Esophagus squamous epithelium (tissue), 5 donors: ENCODE measurements at places on chromosomes 2 and 18.

DNA sequence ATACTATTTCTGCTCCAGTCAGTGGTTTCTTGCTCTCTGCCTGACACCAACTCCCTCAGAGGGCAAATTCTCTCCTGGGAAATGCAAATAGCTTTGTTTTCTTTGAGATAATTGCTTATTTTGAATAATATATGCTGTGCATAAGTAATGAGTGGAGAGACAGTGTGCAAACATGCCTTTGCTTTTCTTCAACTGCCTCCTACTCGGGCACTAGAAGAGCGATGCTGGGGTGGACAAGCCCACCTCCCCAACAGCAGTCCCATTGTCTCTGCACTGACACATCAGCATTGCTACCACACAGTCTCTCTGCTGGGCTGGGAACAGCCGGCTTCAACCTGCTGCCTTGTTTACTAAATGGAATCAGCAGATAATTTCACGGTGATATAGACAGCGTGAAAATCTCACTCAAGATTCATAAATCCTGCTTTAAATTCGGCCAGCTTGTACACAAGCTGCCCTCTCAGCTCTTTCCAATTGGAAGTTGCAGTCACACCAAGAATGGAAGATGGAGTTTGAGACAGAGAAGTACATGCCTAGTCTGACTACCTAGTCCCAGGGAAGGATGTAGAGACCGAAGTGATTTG, 694.5 kb downstream of the TDRD15 start:
- no peak for DNase-seq

DNA sequence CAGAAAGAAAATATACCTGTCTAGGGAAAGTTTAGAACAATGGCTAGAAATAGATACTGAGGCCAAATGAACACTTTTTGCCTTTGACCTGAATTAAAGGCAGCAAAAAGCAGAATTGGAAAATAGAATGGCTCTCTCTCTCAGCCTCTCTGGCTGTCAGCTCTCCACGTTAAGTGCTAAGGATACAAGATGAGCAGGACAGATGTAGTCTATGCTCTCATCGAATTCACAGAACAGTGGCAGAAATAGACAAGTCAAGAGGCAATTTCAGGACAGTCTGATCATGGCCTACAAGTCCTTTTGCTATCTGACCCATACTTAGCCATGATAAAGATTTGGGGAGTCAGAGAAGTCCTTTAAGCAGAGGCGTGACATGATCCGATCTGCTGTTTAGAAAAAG, 120.2 kb upstream of the CREB1 start:
- no peak for DNase-seq

- DNase-seq = no peak
Observed at GRCh38 chr2:119741868-119742267, 17.9 kb upstream of the PTPN4 start.

DNA sequence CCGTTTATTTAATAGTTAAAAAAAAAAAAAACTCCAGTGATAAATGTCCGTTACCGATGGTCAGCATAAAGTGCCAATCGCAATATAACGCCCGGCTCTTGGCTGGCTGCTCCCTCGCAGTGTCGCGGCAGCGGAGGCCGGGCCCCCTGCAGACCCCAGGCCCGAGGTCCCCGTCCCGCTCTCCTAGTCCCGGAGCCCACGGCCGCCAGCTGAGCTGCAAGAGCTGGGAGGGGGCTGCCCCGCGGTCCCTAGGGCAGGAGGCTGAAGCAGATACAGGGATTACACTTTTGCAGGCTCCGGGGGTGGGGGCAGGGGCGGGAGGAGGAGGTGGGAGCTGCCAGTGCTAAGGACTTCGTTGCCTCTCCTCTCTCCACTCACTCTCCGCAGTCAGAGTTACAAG, 6.9 kb downstream of the OSR1 start:
- DNase-seq = no peak

DNA sequence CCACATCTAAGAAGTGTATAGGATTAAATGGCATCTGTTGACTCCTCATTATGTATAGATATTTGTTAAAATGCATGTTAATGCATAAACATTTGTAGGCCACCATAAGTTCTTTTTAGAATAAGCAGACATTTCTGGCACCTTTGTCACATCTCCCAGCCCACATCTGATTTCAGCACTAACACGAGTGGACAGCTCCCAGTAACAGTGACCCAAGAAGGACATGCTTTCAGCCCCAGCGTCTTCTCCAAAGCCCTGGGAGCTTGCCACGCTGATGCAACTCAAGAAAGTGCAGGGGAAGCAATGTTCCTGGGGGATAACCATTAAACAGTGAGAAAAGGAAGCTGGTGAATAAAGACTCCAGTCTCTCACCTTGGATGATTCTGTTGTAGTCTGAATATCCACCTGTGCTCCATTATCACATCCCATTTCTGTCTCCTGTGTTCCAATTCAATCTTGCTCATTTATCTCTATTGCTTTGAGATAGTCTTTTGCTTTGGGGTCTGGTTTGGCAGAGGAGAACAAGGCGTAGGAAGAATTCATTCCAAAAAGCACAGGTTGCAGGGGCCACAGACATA, 182.6 kb upstream of the THSD7B start:
- no peak for DNase-seq

- DNase-seq = no peak
Observed at GRCh38 chr2:51013079-51013932, 18.6 kb downstream of the NRXN1 start.

- DNase-seq = no peak
Observed at GRCh38 chr2:60172801-60173200, 380.7 kb downstream of the BCL11A start.

- no peak for DNase-seq
Observed at GRCh38 chr18:70368903-70369302, 80.1 kb downstream of the SOCS6 start.

DNA sequence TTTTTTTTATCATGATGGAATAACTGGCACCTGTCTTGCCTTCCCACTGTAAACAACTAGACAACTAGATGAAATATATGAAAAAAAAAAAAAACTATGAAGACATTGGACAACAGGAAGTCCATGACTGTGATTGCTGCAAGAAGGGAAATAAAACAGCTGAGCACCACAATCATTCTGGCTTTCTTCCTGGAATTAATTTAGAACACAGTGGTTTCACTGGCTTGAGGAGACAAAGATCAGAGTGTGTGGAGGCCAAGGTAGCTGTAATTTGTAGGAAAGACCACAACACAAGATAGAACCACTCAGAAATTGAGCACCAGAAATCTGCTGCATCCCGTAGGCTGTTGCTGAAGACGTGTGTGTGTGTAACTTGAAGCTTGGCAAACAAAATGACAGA, 121.1 kb upstream of the PID1 start:
- DNase-seq = no peak

DNA sequence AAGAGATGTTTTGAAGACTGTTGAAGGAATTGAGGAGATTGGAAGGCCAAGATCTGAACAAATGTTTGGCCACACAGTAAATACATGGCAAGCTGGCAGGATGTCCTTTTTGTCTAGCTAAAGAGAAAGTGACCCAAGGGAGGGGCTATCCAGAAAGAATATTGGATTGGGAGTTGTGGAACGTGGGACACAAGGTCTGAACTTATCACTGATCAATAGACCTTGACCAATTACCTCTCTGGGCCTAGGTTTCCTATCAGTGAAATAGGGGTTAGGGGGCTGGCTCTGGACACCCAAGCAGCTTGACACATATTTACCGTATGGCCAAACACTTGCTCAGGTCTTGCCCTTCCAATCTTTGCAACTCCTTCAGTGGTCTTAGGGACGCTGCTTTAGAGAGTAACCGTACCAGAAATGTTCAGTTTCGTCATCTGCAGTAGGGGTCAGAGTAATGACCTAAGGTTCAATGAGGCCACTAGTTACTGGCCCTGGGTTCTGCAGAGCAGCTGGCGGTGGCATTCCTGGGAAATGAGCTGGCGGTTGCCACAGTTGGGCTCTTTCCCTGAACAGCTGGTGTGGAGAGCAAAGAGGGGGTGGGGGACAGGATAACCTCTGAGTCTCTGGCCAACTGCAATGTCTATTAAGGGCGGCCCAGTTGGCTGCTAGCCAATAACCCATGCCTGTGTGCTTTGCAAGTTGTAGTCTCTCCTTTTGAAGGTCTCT, 70.1 kb upstream of the STPG4 start:
- DNase-seq = no peak

- DNase-seq = no peak
Observed at GRCh38 chr18:49560277-49560623, 1.6 kb upstream of the LIPG start.

DNA sequence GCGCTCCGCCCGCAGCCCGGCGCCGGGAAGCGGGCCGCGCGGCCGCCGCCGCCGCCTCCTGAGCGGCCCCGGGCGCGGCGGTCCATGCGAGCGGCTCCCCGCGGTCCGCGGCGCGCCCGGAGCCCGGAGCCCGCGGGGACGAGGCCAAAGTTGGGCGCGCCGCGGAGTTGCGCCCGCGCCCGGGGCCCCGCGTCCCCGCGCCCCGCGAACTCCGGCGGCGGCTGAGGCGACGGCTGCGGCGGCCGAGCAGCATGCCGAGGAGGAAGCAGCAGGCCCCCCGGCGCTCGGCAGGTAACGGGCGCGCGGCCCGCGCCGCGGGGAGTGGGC, 992 bp downstream of the TSHZ1 start:
- DNase-seq = no peak

DNA sequence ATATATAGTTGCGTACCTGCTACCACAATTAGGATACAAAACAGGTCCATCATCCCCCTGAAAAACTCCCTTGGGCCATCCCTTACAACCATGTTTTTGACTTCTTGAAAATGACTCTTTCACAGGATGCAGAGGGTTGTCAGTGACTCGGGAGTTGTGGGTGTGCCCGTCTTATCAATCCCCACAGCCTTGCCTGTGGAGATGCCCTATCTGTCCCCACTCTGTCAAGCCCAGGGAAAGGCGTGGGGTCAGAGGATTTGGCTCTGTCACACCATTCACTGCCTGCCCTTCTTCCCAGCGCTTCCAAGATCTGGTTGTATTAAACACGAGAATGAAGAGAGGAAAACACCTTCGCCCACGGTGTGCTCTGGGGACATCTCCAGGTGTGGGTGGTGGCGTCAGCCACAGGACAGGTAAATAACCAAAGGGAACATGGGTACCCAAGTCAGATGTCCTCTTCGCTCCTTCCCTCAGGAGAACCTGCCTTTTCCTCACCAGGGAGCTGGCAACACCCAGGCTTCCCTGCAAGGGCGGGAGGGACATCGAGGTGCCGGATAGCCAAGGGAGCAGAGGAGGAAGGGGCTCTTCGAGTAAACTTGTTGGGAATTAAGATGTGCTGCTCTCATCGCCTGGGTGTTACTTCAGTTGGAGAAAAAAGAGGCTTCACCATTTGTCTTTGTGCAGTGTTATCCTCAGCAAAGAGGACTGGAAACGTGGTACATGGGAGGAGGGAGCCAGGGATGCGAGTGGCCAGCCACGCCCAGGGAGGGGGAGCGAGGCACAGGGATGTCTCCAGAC, 100.3 kb downstream of the B3GNT2 start:
- DNase-seq = no peak

GRCh38 chr2:237156031-237156856, 70.6 kb downstream of the COPS8 start:
- no peak for DNase-seq

DNA sequence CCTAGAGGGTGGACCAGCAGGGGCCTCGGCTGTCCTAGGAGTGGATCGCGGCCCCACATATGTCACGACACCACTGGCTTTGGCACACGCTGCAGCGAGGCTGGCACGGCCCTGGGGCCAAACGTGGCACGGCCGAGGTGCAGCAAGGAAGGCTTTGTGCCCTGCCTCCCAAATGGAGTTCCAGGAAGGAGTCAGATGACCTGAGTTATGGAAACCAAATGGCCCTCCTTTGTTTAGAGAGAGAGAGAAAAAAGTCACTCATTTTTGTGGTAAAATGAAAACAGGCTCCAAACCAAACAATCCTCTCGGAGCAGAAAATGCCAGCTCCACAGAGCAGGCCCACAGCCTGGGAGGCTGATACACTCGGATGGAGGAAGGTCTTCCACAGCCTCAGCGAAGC, 105.6 kb downstream of the ANTXR1 start:
- no peak for DNase-seq

DNA sequence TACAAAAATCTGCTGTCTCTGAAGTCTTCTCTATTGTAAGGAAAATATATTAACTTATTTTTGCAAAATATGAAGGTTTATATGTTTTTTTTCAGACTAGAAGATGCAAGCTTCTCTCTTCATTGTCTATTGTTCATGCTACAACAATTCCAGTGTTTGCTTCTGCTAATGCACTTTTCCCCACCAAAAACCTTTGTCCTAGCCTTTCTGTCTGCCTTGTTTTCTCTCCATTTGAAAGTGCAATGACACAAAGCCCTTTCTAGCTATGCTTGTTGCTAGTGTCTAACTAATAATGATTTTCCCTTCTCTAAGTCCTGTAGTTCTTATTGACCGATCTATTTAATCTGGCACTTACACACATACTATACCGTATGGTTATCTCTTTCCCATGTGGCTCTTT, 369.5 kb upstream of the CELF4 start:
- DNase-seq = no peak

GRCh38 chr2:119426801-119427395, 4.8 kb upstream of the TMEM37 start:
- no peak for DNase-seq

DNA sequence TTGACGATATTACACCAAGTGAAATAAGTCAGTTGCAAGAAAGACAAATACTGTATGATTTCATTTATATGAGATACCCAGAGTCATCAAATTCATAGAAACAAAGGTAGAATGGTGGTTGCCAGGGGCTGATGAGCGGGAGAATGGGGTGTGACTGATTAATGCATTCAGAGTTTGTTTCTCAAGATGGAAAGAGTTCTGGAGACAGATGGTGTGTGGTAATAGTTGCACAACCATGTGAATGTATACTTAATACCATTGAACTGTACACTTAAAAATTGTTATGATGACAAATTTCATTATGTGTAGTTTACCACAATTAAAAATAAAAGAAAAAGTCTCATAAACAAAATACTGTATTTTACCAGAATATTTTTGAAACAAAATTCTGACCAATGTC, 117.3 kb downstream of the PIGN start:
- no peak for DNase-seq

DNA sequence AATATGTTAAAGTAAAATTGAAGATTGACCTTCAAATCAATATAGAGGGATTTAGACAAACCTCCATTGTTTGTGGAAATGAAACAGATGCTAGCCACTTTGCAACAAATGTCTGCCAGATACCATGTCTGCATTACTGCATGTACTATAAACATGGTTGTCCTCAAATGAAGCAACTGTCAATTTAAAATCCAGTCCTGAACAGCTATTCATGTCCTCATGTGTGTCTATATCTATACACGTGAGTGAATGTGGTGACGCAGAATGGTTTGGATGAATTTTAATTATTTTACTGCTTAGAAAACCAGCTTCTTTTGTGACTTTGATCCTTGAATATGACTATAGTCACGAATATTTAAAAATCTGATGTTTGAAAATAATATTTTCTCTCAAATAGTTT, 71.5 kb downstream of the NYAP2 start:
- no peak for DNase-seq

- DNase-seq = no peak
Observed at GRCh38 chr2:37084797-37085196, 479 bp downstream of the GPATCH11 start.
